Activated T-helper 1 cell treated with anti-CD3 and anti-CD28 coated beads, Interleukin-2, amount 50 U/mL, for 16 hours (primary cell): ENCODE measurements at places on chromosomes 1 and 21.

DNA sequence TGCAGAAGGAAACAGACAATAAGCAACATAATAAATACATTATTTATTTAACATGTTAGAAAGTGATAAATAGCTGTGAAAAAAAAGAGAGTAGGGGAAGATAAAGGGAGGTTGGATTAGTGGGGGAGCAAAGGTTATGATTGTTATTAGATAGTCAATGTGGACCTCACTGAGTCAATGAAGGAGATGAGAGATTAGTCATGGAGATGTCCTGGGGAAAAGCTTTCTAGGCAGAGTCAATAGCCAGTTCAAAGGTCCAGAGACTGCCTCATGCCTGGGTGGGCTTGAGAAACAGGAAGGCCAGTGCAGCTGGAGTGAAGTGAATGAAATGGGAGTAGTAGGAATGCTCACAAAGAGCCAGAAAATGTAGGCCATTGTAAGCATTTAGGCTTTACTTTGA is 187.1 kb upstream of the CACYBP start:
- DNase-seq: no peak

GRCh38 chr1:167344615-167345385 is 124.1 kb downstream of the POU2F1 start:
- DNase-seq: no peak

DNA sequence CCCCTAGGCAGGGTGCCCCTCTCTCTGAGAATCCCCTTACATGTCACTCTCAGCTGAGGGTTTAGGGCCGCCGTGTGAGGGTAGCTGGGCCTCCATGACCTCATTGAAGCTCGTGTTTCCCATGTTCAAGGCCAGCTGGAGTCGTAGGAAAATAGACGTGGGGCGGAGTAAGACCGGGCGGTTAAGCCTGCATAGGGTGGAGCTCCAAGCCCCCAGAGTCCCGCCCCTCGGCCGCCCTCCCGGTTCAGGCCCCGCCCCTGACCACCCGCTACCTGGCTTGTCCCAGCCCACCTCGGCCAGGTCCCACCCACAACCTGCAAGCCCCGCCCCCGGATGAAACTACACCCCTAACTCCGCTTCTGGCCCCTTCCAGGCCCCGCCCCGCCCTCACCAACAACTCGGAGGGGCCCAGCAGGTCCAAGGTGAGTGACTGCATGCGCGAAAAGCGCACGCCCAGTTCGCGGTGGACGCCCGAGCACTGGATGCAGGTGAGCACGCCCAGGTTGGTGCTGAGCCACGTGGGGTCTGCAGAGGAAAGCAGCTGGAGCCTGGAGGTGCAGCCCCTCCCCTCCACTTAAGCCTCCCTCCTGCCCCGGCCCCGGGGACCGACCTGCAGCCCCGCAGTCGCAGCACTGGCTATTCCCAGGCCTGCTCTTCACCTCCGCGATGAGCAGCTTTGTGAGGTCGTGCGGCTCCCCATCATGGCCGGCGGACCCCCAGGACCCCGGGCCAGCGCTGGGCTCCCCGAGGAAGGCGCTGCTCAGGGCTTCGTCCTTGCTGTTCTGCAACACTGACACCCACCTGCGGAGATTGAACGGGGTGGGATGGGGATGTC is 12.2 kb upstream of the TCEA3 start:
- DNase-seq: no peak

DNA sequence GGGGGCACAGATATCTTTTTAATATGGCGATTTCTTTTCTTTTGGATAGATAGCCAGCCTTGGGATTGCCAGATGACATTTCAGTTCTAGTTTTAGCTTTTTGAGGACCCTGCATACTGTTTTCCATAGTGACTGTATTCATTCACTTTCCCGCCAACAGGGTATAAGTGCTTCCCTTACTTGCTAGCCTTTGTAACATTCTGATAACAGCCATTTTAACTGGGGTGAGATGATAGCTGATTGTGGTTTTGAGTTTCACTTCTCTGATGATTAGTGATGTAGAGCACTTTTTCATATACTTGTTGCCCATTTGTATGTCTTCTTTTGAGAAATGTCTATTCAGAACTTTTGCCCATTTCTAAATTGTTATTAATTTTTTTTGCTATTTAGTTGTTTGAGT is 151.9 kb downstream of the NTPCR start:
- no peak for DNase-seq

DNA sequence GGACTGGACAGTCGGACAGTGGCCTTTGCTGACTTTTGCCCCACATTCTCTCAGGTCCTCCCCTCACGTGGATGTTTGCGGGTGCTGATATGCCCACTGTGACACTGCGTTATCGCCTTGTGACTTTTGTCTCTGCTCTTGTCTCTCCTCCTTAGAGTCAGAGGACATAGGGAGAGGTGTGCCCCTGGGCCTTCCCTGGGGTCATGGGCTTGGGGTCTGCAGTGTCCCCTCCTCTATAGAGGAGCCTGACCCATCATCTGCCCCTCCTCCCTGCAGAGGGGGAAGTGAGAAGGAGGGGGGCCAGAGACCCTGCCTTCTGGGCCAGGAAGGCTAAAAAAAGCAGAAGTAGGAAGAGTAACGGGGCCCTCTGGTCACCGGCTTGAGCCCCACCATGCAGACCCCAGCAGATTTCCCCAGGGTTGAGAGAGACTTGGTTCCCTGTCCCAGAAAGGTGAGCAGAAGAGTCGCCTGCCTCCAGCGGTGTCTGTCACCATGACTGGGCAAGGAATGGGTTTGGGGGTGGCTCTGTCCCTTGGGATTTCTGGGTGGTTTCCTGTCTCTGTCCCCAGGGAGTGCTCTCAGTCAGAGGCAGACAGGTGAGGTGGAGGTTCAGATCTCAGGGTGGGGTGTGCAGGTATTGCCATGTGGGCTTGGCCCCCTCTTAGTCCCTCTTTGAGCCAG is 13.3 kb downstream of the RPS6KA1 start:
- no peak for DNase-seq

GRCh38 chr1:47179017-47179987 is 10.5 kb downstream of the PDZK1IP1 start:
- DNase-seq: peak; percentile 41

- DNase-seq: no peak
Measured at GRCh38 chr1:179038528-179039281, 13.0 kb downstream of the FAM20B start.

DNA sequence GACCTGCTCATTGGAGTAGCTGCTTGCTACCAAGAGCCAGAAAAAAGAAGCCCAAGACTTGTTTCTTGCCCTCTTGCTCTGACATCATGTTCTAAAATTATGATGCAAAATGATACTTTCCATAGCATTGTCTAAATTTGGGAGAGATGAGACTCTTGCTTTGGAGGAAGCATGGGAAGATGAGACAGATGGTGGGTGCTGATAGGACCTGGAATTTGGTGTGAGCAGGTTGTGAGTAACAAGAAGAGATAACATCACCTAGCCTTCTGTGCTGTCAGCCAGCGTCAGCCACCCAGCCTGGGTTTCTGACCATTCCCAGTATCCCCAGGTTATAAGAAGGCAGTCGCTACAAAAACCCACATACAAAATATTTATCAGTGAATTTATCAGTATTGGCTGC is 67.1 kb upstream of the GCLM start:
- DNase-seq: no peak

- DNase-seq: no peak
Measured at GRCh38 chr1:215631489-215631888, 64.4 kb downstream of the KCTD3 start.

GRCh38 chr1:230084408-230085177 is 17.6 kb downstream of the GALNT2 start:
- DNase-seq: no peak

GRCh38 chr1:235679005-235679404 is 29.4 kb upstream of the GNG4 start:
- no peak for DNase-seq

- DNase-seq: no peak
Measured at GRCh38 chr1:183242556-183242955, 56.5 kb downstream of the LAMC2 start.

DNA sequence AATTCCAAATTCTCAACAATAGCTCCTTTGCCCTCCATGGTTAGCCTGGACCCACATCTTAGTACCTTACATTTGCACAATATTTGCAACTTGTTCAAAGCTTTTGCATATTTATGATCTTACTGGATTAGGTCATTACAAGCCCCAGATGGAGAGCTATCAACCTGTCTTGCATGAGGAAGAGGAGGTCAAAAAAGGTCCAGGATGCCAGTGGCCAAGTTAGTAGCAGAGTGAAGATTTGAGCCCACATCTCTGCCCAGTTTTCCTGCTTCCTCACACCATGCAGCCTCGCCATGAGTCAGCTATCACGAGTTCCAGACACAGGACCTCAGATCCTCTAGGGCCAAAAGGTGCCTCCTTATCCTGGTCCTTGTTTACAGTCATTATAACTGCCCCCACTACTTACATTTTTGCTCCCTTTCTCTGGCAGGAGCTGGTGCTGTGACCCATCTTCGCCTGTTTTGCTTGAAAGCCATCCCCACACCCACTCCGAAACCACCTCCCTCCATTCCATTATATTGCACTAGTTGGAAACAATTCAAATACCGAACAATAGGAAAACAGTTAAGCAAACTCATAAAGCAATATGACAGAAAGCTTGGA is 5.0 kb upstream of the AHCYL1 start:
- DNase-seq: no peak

DNA sequence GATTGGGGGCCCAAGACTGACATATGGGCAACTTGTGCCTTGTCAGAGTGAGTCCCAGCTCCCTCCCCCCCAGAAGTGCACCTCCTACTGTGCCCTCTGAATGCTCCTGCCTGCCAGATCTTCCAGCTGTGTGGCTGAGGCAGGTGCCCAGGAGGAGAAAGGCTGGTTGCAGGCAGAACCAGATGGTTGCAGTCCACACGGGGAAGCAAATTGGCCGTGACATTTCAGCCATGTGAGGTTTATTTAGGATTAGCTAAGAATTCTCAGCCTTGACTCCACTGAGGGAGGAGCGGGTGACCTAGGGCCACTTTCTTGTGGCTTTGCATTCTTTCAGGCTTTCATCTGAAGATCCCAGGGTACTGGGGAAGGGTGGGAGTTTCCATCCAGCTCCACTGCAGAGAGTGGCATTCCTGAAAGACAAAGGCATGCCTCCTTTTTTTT is 33.8 kb downstream of the PEX14 start:
- DNase-seq: no peak

DNA sequence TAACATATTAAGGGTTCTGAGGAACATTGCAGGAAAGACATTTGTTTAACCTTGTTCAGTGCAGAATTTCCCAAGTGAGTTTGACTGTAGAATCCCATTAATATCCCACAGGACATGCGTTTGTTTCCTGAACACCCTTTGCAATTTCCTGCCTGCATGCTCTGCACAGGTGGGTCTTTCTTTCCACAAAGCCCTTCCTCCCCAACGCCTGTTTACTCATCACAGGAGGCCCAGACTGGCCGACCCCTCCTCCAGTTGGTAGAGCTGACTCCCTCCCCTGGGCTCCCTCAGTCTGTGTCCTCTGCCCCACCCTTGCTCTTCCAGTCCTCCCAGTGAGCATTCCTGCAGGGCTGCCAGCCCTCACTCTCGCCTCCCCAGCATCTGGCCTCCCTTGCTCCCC is 47.5 kb upstream of the CTPS1 start:
- DNase-seq: no peak

DNA sequence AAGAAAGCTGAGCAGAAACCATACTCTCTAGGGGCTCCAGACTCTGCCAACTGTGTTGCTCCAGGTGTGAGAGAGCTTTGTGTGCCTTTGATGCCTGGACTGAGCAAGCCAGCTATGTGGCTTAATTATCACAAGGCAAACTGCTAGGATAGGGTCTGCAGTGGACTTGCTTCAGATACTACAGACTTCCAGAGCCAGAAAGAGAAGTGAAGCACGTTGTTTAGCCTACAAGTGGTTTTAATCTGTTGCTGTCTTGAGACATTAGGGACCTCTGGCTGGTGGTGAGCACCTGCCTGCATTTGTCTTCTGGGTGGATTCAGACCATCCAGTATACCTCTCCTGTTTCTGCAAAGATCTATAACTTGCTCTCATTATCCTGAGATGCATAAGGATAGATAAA is 353.4 kb upstream of the PLXNA2 start:
- no peak for DNase-seq

- DNase-seq: no peak
Measured at GRCh38 chr1:32885676-32886003, 651 bp upstream of the HPCA start.

- DNase-seq: no peak
Measured at GRCh38 chr1:224700918-224701531, 84.9 kb downstream of the CNIH3 start.

DNA sequence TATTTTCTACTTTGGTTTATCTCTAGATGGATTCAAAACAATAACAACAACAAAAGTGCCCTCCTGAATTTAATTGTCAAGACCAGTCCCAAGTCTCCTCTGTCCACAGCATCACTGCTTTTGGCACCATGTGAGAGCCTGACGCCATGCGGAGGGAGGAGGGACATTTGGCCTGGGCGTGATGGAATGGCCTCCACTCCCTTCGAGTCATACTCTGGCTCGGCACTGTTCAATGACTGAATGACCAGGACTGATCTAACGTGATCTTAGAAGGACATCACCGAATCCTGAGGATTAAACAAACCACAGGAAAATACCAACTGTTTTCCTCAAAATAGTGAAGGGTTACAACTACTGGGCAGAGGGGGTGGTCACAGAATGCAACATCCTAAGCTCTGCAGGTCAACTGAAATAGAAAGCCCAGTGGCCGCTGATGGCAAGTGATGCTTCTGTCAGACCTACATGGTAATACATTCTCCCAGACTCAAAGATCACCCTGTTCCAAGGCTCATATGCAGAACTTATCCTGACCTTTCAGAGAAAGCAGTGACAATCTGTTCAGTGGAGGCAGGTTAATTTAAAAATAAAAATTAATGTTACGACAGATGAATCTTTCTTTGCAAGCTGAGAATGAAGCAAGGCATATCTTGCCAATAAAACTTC is 19.1 kb downstream of the SRSF4 start:
- no peak for DNase-seq

GRCh38 chr1:205711105-205712048 is 31.1 kb upstream of the SLC45A3 start:
- peak; percentile 28 for DNase-seq

DNA sequence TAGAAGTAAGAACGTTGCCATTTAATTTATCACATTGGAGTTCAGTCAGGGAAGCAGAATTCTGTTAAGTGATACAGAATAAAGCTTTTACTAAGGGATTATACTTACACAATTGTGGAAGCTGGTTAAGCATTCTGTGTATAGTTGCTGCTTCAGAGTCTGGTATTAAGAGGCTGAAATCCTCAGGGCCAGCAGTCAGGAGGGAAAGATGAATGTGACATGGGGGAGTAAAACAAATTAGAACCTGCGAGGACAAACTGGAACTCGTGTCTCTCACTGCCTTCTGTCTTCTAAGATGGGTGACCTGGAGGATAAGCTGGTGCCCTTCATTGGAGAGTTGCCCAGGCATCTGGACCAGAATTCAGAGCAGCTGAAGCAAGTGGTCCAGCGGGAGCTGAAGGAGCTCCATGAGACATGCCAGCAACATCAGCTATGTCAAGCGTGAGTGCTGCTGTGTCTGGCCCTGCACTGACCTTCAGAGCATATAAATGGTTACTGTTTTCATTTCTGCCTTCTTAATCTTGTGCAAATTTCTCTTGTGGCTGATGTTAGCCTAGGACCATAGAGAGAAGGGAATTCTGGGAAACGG is 23.0 kb downstream of the MARK1 start:
- no peak for DNase-seq

GRCh38 chr1:83994111-83994510 is 4.8 kb downstream of the TTLL7 start:
- DNase-seq: no peak
